ENCODE measurements at places on chromosomes 6 and 20. TPM values are rescaled to one million over a fixed set of nuclear protein-coding genes. Genes with fewer than 3 reads are reported as not detected.

The SMLR1 gene
- polyA plus RNA-seq, result 0.15 TPM

The TFAP2B gene
- polyA plus RNA-seq, result 0.09 TPM

The AVP gene
- not detected for polyA plus RNA-seq

The FNDC11 gene
- 0.31 TPM for polyA plus RNA-seq

The TSHZ2 gene
- 21.4 TPM for polyA plus RNA-seq

The ECT2L gene
- polyA plus RNA-seq, result 0.24 TPM

The PERP gene
- polyA plus RNA-seq, result 1.7 TPM

The HSPA1L gene
- 3.7 TPM for polyA plus RNA-seq

The TRPC4AP gene
- polyA plus RNA-seq, result 58.9 TPM

The UBE2V1 gene
- 117 TPM for polyA plus RNA-seq

The RBL1 gene
- 7.1 TPM for polyA plus RNA-seq

The HTR1E gene
- polyA plus RNA-seq, result not detected

The EEF1A2 gene
- 707 TPM for polyA plus RNA-seq

Measured in muscle of leg (tissue), 16 donors.